ENCODE measurements at places on chromosomes 7 and 10.

DNA sequence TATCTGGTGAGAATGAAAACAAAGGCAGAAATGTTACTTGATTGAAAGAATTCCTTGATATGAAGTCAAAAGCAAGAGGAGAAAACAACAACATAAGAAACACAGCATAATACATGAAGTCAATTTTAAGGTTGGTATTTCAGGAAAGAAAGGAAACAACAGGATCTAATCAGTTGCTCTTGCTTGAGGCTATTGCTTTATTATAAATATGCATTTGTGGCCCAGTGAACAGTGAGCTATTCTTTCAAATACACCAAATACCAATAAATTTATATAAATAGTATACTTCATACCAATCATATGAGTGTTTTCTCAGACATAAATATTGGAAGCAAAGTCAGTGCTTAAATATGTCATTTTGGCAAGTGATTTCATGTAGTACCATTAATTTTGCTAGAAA lies 806.6 kb downstream of the NXPH1 start:
- no peak for DNase-seq

DNA sequence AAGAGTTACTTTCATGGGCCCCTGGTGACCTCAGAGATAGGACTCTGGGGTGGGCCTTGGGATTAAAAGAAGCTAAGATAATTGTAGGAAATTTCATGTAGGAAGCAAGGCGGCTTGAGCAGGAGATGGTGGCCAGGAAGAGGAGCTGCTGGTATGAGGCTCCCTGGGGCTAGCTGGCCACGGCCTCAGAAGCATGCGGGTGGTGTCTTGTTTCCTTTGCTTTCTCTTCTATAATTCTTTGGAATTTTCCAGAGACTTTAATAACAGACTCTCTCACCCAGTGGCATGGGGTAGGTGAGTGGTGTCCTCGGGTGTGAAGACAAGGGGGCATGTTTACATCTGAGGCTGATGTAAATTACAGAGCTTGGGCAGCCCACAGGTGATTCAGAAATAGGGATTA lies 41.9 kb upstream of the KDM7A start:
- DNase-seq = no peak

DNA sequence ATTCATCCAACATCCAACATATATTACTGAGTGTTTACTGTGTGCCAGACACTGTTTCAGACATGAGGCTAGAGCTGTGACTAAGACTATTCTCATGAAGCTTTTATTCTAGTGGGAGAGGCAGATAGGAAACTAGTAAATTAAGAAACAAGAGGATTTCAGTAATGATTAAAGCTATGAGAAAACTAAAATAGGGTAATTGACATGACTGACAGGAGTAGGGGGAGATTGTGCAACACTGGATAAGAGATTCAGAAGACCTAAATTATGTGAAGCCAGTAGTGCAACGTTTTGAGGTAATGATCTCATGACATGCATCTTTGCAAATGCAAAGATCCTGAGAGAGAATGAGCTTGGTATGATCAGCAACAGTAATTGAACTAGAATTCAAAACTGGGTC lies 48.6 kb upstream of the MKLN1 start:
- no peak for DNase-seq

- no peak for DNase-seq
These were observed 77.8 kb upstream of the ATP6V0A4 start for GRCh38 chr7:138875794-138876193.

DNA sequence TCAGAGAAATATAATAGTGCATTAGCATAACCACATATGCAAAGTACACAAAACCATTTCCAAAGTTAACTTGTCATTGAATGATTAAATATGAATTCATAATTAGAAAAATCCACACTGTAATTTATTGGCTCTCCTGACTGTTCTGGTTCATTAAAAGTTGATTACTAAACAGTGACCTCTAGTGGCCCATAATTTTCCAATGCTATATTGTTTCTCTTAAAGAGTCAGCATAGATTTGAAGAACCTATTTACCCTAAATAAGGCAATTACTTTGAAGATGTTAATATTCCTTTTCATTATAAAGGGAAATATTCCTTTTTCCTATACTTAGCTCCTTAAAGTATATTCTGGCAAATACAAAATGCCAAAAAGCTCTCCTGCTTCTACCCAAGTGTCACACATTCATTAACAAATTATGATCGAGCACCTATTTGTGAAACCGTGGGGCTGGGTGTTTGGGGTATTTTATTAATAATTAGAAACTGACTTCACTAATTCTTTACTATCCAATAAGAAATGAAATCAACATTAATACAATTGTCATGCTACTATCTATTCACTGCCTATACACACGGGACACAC lies 86.2 kb downstream of the HIBADH start:
- no peak for DNase-seq

DNA sequence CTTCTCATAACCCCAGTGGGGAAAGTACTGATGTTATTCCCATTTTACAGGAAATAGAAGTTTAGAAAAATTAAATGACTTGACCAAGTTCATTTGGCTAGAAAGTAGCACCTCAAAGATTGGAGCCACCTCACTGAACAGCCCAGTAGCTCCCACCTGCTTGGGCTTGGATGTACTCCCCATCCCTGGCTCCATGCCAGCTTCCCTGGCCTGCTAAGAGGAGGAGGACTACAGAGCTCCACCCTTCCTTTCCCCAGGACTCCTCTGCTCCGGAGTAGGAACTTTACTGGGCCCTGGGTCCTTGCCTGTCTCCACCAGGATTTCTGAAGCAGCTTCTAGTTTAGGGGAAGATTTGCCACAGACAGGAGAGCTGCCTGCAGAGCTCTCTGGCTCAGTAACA lies 3.1 kb downstream of the HPS6 start:
- DNase-seq = no peak

GRCh38 chr7:130371046-130371445 lies 9.2 kb upstream of the CPA1 start:
- no peak for DNase-seq

DNA sequence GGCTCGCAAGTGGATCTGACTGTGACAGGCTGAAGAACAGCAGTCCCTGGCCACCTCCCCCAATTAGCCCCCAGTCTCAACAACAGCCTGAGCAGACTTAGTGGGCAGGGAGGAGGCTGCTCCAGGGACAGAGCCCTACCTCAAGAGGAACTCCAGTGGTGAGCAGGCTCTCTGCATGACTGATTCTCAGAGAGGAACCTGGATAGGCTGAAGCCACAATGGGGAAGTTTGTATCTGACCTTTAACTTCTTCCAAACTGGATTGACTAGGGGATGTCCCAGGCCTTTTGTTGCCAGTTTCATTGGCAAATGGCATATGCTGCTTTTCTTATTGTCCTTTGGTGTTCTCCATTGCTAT lies 93.0 kb downstream of the ARHGAP22 start:
- DNase-seq = no peak

DNA sequence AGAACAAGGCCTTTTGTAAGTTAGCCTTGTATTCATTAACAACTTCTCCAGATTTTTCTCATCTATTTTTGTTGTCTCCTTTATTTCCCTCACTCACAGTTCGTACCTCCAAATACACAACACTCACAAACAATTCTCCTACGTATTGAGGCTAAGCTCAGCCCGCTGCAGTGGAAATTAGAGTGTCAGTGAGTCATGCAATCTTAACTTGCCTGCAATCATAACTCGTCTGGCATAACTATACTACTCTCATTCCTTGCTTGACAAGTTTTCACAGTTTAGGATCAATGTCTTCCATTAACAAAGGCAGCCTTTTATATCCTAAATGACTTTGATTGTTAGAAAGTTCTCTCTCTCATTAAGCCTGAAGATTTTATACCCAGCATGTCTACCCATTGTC lies 23.8 kb downstream of the TMEM196 start:
- DNase-seq = no peak

DNA sequence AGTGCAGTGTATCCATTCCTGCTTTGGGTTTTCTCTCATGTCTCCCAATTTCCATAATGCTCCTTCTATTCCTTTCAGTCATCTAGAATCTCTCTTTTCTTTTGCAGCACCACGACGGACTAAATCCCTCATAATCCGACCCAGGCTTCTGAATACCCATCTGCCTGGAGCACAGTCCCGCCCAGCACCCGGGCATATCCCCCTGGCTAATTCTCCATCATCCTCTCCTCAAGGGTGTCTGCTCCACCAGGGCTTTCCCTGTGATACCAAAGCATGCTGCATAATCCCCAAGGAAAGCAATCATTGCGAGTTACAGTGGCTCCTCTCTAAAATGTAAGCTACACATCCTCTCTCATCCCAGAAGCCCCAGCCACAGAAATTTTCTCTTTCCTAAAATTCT lies 321.9 kb downstream of the CCDC3 start:
- no peak for DNase-seq

- no peak for DNase-seq
These were observed 32.9 kb downstream of the AUTS2 start for GRCh38 chr7:69631131-69631530.

- DNase-seq = no peak
These were observed 12.4 kb upstream of the TFAM start for GRCh38 chr10:58372607-58373441.

DNA sequence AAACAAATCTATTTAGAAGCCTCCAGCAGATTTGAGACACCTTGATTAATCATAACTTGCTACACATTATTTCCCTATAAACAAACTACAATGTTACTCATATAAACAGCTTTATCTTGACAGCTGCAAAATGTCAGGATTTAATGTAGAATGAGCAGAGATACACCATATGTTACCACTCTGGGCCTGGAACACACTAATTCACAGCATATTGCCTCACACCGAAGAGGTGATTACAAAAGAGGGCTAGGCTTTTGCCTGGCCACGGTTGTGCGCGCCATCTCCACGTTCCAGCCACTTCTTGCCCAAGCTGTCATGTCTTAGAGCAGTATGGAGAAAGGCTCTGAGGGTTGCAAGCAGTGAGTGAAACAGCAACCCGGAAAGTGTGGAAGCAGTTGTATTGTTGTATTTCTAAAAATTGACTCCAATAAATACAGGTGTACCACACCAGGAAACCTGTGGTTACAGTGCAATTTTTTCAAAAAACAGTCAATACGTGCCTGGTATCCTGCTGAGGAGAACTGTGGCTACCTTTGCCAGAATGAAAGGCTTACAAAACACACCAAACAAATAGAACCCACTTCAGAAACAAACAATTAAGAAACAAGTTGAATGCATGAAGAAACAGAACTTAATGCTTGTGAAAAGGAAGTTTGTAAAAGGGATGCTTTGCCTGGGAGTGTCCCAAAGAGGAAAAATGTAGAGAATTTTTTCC lies 498.1 kb downstream of the PLXNA4 start:
- no peak for DNase-seq

GRCh38 chr7:44259547-44260457 lies 59.0 kb downstream of the YKT6 start:
- DNase-seq = no peak

- DNase-seq = no peak
These were observed 35.8 kb upstream of the ELN start for GRCh38 chr7:73992101-73992562.

GRCh38 chr7:40647719-40648118 lies 512.9 kb downstream of the SUGCT start:
- DNase-seq = no peak

DNA sequence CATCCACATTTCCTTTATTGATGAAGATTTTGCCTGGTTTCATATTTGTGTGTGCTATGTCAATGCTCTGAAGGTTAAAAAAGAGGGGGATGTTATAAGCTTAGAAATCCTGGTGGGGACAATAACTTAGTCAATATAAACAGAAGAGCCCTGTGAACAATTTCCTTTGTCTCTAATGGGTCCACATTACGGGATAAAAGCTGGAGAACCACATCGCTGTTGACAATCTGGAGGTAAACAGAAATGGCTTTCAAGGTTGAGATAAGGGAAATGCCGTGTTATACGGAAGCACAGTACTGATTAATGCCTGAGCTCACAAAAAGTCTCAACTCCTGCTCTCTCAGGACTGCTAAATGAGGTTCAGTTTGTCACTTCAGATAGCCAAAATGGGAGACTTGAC lies 16.8 kb downstream of the ASAH2 start:
- DNase-seq = no peak

DNA sequence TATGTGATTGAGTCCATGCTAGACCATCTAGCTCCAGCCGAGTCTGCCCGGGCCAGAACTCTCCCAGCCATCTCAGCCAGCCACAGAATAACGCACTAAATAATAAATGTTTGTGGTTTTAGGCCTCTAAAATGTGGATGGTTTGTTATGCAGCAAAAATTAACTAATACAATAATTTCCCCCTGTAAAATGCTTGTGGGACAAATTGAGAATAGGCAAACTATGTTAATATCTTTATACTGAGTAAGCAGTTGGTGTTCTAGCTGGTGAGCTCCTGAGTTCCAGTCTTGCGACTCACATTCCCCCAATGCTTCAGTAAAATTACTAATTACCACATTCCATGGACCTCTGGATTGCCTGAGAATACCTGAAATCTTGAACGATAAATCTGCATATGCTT lies 316.8 kb upstream of the NFE2L3 start:
- DNase-seq = no peak

- DNase-seq = no peak
These were observed 8.7 kb downstream of the CHST15 start for GRCh38 chr10:124084708-124085107.

Data from cortex of kidney (tissue), 1 donor.